ENCODE measurements at places on chromosomes 2 and 18. TPM values are rescaled to one million over a fixed set of nuclear protein-coding genes. Genes with fewer than 3 reads are reported as not detected.

DNA sequence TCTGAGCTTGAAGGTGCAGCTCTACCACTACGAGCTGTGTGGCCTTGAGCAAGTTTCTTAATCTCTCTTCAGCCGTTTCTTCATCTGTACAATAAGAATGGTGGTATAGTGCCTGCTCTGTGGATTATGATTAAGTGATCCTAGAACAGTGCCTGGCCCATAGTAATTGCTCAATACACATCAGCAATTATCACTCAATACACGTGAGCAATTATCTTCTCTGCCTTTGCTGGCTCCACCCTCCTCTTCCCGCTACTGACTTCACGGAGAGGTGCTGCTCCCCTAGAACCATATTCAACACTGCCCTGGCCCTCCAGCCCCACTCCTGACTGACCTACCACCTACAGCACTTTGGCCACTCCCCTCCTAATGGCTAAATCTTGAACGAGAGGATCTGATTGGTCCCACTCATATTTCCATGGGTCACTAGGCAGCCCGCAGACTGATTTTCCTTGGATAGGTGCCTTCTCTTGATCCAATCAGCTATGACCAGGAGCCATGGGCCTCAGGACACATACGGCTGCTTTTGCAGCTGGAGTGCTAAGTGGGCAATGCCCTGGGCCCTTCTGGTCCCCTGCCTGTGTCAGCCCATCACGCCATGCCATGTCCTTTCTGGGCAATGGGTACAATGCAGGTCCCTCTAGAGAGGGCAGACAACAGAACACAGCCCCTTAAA lies 77.5 kb downstream of the STPG4 start:
- peaks cover 36% of the 10 kb centered on the region for H3K4me1 ChIP-seq
- peak overlapping the region; percentile 91 for H3K27ac ChIP-seq
- no peaks in the 10 kb centered on the region for H3K27me3 ChIP-seq
- H3K36me3 ChIP-seq: no peaks in the 10 kb centered on the region
- no peak for DNase-seq

The NPHP1 gene
- 2.0 TPM for total RNA-seq

DNA sequence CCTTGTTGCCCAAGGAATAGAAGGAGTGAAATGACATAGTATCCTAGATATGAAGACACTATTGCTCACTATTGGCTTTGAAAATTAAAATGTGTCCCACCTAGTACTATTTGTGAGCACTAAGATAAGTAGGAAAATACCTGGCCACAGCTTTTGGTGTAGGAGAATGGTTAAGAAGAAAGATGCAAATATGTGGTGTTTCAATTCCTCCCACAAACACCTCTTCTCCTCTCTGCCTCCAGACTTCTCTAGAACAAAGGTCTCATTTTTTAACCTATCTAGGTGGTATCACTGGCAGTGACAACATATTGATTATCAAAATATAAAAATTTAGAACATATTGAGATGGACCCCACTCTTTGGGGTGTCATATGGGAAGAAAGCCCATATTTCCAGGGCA lies 929.9 kb upstream of the FANCL start:
- H3K27ac ChIP-seq: no peak overlapping the region
- peaks cover 7% of the 10 kb centered on the region for H3K27me3 ChIP-seq
- no peak overlapping the region for H3K4me3 ChIP-seq
- DNase-seq: no peak
- H3K36me3 ChIP-seq: no peaks in the 10 kb centered on the region
- H3K4me1 ChIP-seq: no peaks in the 10 kb centered on the region

GRCh38 chr2:164066095-164066494 lies 330.3 kb upstream of the FIGN start:
- no peaks in the 10 kb centered on the region for H3K27me3 ChIP-seq
- H3K36me3 ChIP-seq: no peaks in the 10 kb centered on the region
- H3K4me3 ChIP-seq: no peak overlapping the region
- DNase-seq: no peak
- no peaks in the 10 kb centered on the region for H3K4me1 ChIP-seq
- H3K27ac ChIP-seq: no peak overlapping the region

The CFAP65 gene
- total RNA-seq: not detected

GRCh38 chr2:36797324-36798070 lies 101.0 kb downstream of the VIT start:
- no peaks in the 10 kb centered on the region for H3K4me1 ChIP-seq
- DNase-seq: no peak
- H3K27ac ChIP-seq: no peak overlapping the region

Measured in GM23248 (cell line).